ENCODE measurements at places on chromosomes 4 and X.

DNA sequence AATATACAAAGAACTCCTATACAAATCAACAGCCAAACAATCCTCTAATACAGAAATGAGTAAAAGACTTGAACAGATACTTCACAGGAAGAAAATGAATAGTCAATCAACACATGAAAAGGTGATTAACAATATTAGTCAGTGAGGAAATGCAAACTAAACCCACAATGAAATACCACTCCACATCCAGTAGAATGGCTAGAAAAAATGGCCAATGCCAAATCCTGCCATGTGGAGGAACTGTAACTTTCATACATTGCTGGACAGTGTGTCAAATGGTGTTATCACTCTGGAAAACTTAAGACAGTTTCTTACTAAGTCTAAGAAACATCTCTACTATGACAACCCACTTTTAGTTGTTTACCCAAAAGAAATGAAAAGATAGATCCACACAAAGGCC, 59.5 kb downstream of the NSG1 start:
- DNase-seq = no peak

DNA sequence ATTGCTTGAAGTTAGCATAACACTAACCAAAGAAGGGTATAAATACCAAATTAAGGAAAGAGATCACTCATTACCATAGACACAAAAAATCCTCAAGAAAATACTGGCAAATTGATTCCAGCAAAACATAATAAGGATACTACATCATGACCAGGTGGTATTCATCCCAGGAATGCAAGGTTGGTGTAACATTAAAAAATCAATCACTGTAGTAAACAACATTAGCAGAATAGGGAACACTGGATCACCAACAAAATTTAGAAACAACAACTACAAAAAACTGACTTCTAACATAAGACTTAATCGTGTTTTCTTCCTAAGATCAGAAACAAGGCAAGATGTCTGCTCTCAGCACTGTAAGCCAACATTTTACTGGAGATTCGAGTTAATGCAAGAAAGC, 14.1 kb downstream of the GAK start:
- DNase-seq = no peak

- peak; percentile 65 for DNase-seq
Measured at GRCh38 chr4:3074846-3075651, 568 bp downstream of the HTT start.

DNA sequence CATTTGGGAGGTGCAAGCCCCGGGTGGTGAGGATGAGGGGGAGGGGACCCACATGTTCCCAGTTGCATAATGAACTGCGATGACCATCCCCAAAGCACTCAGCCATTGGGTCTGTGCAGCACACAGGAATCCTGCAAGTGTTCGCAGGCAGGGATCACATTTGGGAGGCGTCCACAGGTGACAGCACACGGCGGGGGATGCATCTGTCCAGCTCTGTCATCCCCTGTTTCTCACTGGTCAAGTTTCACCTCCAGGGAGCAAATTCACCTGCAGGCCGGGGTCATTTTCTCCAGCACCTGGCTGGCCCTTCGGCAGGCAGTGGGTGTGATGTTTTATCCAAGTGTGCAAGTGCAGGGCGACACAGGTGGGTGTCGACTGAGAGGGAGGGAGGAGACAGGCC, 33.3 kb upstream of the SORCS2 start:
- DNase-seq = peak; percentile 26

GRCh38 chrX:28487818-28488217, 99.4 kb upstream of the IL1RAPL1 start:
- no peak for DNase-seq

GRCh38 chr4:83083925-83084475, 30.5 kb downstream of the PLAC8 start:
- no peak for DNase-seq

- no peak for DNase-seq
Measured at GRCh38 chr4:130608121-130608520, 1512.2 kb downstream of the C4orf33 start.

DNA sequence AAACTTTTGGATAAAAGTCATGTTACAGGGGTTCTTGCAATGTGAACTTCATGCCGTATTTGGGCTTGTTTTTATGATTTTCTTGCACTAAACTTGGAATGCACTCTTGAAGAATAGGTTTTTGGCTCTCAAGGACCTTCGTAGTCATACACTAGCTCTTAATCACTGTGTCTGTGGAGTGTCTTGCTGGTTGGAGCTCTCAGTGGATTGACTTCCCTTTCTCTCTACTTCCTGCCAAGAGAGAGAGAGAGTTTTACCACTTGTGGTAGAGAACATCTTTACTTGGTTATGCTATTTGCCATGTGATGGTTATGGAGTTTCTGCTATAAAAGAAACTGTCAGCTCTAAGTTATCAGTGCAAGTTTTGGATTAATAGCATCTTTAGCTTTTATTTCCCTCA, 112.4 kb downstream of the BMPR1B start:
- no peak for DNase-seq

- DNase-seq = no peak
Measured at GRCh38 chrX:2664502-2664901, 26.6 kb upstream of the CD99 start.
